ENCODE measurements at places on chromosomes 5 and 9.

DNA sequence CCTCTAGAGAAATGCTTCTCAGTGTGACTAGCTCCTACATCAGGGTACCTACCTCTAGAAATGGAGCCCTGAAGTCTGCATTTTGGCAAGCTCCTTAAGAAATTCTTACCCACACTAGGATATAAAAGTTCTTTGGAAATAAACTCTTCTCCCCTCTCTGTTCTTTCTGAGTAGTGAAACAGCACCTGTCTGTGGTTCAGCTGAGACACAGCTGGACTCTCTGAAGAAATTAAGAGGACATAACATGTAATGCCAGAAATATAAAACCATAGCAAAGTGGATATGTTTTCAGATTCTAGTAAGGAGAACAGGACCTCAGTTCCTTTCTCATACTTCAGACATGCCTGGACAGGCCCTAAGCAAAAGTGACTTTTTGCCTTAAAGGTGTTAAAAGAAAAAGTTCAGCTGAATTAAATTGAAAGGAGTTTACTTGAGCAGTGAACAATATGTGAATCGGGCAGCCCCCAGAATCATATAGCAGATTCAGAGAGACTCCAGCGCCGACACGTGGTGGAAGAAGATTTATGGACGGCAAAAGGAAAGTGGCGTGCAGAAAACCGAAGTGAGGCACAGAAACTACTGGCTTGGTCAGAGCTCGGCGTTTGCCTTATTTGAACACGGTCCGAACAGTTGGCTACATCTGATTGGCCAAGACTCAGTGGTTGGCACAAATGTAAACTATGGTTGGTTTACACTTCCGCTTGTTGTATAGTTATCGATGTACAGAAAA is 64.5 kb downstream of the PRKACG start:
- DNase-seq: no peak

GRCh38 chr9:12740845-12741244 is 34.0 kb upstream of the LURAP1L start:
- no peak for DNase-seq

DNA sequence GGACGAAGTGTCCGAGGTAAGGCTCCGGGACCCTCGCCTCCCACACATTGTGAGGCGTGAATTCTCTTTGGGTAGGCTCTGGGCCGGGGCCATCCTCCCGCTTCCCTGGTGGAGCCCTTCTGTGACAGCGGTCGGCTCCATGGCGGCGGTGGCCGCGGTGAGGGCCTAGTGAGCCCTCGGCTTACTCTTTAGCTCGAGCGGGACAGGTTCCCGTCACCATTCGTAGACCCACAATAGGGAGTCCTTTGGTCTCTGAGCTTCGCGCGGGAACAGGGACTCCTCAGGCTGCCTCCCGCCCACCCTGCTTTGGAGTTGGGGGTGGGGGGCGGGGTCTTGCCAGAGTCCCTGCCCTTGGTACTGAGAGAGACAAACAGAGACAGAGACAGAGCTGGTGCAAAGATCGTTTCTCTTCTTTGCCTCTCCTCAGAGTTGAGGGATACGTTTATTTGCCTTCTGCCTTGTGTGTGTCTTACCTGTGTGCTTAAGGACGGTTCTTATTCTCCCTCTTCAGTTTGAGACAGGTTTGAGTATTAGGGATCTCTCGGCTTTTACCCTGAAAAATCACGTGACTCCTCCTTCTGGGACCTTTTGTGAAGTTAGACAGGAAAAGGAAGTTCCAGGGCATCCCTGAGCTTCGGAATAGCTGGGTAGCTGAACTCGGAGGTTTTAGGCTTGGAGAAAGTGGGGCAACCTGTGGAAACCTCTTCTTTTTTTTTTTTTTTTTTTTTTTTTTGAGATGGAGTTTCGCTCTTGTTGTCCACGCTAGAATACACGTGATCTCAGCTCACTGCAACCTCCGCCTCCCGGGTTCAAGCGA is 833 bp downstream of the ANKHD1 start:
- DNase-seq: no peak

GRCh38 chr9:93459432-93459847 is 6.1 kb upstream of the FAM120AOS start:
- no peak for DNase-seq

DNA sequence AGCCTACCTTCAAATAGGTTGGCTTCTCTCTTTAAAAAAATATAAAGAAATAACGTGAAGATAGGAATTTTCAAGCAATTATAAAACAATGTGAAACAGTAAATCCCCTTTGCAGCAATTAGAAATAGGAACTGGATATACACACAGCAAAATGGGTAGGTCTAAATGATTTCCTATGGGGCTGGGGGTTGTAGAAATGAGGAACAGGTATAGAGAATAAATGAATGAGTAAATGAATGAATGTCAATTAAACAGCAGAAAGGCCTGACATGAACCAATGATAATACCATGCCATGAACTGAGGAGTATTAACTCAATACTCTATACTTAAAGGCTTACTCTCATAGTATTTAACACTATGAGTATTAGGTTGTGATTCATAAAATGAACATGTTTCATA is 21.6 kb downstream of the SSBP2 start:
- no peak for DNase-seq

- no peak for DNase-seq
Measured at GRCh38 chr9:134601764-134602163, 39.8 kb upstream of the COL5A1 start.

- DNase-seq: no peak
Measured at GRCh38 chr5:113197456-113198200, 221.0 kb downstream of the DCP2 start.

GRCh38 chr5:126963822-126964375 is 66.5 kb downstream of the MARCHF3 start:
- no peak for DNase-seq

- no peak for DNase-seq
Measured at GRCh38 chr5:88583471-88583870, 299.5 kb downstream of the MEF2C start.

GRCh38 chr9:134743853-134744252 is 102.2 kb downstream of the COL5A1 start:
- DNase-seq: no peak

- no peak for DNase-seq
Measured at GRCh38 chr5:81749561-81750307, 1.2 kb downstream of the SSBP2 start.

GRCh38 chr5:147565524-147565923 is 55.7 kb upstream of the DPYSL3 start:
- no peak for DNase-seq

- no peak for DNase-seq
Measured at GRCh38 chr5:124408738-124409453, 337.5 kb downstream of the ZNF608 start.

- DNase-seq: no peak
Measured at GRCh38 chr5:136020001-136020382, 8.8 kb upstream of the TGFBI start.

DNA sequence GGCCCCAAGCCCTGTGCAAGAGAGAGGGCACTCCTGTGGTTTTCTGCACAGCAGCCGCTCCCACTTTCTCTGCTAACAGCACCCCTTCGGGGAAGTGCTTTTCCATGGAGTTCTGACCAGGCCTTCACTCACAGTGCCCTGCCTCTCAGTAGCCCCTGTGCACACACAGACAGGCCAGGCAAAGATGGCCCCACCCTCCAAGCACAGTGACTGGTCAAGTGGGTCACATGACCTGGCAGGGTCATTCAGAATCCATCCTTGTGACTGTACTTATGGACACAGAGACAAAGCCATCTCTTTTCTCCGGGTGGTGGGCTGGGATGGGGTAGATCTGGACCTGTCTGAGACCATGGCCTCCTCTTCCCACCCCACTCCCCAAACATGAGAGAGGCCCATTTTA is 82.5 kb downstream of the PSD2 start:
- no peak for DNase-seq

DNA sequence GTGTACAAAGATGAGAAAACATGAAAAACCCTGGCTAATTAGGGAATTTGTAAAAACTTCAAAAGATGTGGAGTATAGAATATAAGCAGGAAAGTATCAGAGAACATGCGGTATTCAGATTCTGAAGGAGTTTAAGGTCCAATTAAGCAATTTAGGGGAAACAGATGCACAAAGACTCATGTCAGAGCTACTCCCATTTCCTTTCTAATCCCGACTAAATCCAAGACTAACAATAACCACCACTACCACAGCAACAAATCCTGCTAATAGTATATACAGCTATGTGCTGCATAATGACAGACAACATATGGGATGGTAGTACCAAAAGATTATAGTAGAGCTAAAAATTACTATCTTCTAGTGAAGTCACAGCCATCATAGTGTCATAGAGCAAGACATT is 102.1 kb downstream of the LURAP1L start:
- no peak for DNase-seq

GRCh38 chr9:74589576-74589975 is 92.4 kb downstream of the RORB start:
- no peak for DNase-seq

DNA sequence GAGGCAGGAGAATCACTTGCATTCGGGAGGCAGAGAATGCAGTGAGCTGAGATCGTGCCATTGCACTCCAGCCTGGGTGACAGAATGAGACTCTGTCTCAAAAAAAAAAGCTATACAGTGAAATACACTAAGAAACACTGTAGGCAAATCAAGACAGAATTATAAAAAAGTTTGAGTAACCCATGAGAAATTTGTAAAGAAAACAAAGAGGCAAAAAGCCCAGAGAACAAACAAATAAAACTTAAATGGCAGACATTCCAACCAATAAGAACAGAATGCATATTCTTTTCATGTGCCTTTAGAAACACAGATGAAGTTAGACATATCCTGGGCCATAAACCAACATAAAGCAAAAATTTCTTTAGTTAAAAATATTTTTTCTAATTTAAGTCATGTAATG is 30.6 kb downstream of the ZNF169 start:
- no peak for DNase-seq

DNA sequence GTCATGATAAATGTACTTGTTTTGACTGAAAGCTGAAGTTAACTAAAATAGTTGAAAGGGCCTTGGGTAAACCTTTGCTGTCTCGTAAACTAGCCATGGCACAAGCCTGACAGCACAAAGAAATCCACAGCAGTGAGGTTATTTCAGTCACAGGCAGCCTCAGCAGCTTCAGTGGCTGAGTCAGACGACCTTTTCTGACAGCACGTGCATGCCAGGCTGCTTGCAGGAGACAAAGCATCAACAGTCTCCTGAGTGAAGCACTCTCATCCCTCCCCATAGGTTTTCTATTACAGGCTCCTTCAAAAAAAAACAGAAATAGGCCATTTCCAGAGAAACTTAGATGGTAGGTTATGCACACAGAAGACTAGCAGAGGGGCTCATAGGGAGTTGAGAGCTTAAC is 34.6 kb downstream of the OXCT1 start:
- DNase-seq: no peak

DNA sequence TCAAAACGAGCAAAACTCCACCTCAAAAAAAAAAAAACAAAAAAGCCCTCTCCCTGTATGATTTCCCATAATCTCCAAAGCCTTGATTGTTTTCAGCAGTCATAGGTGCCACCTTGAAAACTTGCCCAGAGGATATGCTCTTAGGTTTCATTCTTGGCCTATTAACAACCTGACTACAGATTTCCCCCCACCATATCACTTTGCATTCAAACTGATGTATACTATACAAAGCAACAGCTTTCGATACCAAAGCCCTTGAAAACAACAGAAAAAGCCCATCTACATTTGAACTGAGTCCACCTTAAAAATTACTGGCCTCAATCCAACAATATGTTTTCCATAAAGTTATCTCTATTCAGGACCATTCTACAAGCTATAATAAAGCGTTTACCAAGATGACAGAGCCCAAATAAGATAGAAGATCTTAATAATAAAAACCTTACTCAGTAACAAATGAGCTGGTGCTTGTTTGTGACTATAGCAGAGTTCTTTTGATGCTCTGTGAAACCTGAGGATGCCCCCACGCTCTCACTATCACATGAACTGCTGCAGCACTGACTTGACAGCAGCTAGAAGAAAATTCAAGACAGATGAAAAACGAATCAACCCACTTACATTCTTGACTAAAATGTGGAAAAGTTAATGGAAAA is 44.4 kb downstream of the FNBP1 start:
- no peak for DNase-seq

GRCh38 chr5:24368115-24368514 is 276.7 kb downstream of the CDH10 start:
- no peak for DNase-seq

- no peak for DNase-seq
Measured at GRCh38 chr9:72945391-72945790, 7.5 kb downstream of the ALDH1A1 start.

DNA sequence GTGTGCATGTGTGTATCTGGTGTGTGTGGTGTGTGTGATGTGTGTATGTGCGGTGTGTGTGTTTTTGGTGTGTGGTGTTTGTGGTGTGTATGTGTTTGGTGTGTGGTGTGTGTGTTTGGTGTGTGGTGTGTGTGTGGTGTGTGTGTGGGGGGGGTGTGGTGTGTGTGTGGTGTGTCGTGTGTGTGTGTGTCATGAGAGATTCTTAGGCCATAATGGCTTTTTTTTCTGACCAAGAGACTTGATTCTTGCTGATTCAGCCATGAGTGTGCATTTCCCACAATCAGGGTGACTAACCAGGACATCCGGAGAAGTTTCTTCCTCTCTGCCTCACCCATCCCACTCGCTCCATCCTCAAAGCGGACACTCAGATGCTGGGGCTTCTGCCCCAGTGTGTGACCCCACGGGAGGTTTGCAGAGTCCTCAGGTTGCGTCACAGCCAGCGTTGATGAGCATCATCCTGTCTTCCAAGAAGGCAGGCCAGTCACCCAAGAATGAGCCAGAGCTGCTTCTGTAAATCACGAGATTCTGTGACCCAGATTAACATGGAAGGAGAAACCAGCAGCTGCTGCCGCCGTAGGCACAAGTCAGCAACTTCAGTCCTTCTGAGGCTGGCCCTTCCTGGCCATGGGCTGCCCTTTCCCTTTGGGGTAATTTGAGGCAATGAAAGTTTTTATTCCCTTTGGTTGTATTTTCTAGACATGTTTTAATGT is 12.5 kb upstream of the CTSL start:
- no peak for DNase-seq

DNA sequence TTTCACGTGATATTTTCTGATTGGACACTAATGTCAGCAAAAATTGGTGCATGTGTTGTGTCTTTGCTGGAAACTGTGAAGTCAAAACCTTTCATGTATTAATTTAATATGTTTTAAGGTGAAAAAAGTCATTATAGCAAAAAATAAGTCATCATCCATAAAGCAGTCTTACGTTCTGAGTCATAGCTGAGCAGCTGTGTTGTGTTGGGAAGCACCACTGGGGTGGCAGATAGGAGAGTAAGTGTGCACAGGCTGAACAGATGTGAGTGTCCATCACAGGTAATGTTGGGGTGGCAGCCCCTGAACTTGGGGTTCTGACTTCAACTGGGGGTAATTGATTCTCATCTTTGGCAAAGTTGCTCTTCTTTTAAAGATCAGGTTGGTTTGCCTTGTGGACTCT is 156.8 kb downstream of the NXNL2 start:
- no peak for DNase-seq

DNA sequence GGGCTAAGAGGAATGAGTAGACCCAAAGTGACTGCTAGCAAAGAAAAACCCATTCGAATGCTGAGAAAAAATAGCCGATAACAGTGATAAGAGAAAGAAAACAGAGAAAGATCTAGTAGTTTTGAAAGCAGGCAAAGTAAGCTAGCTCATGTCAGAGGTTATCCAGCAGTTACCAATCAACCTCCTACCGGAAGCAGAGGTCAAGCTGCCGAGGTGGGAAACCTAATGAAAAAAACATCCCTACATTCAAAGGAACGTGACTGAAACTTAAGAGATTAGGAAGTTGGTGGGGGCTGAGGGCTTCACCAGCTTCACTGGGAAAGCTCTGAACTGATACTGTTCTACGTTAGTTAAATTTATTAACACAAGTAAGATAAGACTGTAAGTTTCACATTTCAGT is 32.6 kb downstream of the SSBP2 start:
- no peak for DNase-seq

- no peak for DNase-seq
Measured at GRCh38 chr9:87657893-87658292, 68.0 kb upstream of the CTSL start.
